ENCODE measurements at places on chromosomes 2 and 18.

DNA sequence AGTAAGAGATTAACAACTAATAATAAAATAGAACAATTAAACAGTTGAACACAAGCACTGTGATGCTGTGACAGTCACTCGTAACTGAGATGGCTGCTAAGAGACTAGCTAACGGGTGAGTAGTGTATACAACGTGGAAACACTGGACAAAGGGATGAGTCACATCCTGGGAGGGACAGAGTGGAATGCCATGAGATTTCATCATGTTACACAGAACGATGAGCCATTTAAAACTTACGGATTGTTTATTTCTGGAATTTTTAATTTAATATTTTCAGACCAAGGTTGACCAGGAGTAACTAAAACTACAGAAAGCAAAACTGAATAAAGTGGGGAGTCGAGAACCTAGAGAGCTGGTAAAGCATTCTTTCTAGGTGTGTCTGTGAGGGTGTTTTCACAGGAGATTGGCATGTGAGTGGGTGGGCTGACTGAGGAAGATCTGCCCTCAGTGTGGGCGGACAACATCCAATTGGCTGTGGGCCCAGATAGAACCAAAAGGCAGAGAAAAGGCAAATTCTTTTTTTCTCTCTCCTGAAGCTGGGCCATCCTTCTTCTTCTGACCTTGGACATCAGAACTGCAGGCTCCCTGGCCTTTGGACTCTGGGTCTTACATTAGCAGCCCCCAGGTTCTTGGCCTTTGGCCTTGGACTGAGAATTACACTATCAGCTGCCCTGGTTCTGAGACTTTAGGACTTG is 14.6 kb downstream of the TMSB10 start:
- DNase-seq = peak; percentile 57

DNA sequence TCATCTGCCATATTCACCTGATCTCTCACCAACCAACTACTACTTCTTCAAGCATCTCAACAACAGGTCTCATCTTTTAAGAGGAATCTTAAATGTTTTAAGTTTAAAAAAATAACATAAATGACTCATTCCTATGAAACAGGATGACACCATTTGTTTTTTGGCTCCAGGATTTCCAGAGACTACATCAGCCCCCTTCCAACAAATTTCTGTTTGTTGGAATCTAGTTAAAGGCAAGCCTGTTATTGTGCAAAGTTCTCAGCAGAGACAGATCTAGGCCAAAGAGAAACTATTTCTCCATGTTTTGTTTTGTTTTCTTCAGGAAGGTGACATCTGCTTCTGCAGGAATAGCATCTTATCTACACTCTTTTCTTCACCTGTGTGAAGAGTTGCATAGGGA is 204.8 kb upstream of the SH3BP4 start:
- DNase-seq = no peak

DNA sequence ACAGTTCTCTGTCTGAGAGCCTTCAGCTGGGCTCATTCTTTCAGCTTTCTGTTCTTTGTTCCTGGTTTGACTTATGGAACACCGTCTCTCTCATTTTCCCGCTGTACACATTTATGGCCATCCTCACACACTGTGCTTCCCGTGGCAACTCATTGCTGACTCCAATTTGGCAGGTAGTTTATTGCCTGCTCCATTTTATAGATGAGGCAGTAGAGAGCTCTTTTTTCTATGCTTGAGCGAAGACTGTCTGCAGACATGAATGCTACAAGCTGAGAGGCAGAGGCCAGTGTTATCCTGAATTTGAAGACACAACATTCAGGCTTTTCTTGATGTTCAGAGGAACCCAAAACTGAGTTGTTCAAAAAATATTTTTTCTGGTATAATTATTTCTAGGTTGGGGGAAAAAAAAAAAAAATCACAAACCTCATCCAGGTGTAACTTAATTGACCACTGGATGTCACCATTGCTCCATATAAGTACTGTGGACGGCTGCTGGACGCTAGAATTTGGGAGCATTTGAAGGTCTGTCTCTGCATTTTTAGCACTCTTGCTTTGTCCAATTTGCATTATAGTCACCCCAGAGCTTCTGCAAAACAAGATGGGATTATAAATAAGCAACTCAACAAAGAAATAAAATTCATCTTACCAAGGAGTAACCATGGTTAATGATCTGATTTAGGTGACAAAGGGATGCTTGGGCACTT is 83.5 kb downstream of the HRH4 start:
- no peak for DNase-seq

DNA sequence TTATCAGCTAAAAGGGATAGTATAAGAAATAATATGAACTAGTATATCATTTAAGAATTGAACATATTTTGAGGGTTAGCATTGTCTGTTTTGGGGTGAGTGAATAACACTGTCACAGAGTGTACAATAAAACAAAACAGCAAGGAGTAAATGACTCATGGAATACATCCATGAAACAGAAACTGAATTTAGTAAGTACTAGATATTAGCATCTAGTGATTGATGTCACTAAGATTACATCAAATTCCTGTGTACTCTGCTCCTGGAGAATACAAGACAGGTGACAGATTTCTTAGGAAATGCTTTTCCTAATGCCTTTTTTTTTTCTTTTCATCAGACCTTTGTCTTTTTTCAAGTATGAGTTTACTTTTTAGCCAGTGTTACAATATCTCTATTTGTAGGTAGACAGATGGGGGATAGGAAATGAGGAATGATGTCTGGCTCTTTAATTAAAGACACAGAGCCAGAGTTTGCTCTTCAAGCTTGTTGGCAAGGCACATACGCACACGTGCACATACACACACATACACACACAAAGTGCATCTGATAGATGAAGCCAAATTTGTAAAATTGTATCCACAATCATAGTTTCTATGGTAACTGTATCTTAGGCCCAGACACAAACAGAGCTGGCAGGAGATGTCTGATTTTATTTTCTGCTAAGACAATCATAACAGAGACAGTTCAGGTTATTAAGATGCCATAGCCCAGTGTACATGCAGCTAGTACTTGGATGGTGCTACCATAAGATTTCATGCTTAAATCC is 138.2 kb upstream of the NRP2 start:
- DNase-seq = no peak

- no peak for DNase-seq
These were observed 3.4 kb downstream of the RAB31 start for GRCh38 chr18:9711361-9712129.

DNA sequence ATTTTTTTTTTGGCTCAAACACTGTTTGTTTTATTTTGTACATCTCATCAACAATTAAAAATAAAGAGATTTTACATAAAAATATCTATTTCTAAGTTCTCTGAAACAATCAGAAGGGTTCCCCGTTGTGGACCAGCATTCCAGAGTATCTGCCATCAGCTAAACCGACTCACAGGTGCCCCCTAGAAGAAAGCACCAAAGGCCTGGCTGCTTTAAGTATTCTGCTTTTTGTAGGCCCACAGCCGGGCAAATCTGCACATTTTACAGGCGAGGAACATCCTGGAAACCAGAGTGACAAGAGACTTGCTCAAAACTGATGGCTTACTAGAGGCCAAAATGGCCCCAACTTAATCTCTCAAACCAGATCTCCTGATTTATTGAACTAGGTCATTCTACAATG is 82.2 kb upstream of the SETBP1 start:
- DNase-seq = no peak

DNA sequence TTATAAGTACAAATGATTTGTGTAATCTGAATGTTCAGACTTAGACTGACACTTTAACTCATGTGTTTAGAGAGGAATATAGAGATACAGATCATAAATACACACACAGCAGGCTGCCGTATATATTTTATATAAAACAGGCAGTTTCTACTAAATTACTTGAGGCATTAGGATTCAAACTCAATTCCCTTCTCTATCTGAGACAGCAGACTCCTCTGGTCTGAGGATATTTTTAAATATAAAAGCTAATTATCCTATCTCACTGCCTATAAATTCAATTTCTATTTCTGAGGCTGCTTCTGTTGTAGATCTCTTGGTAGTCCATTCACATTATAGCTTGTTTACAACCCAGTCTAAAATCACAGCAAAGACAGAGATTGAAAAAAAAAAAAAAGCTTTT is 46.9 kb downstream of the BCL2 start:
- no peak for DNase-seq

- DNase-seq = no peak
These were observed 62.6 kb downstream of the BCL11A start for GRCh38 chr2:60490848-60491247.

GRCh38 chr2:233199870-233200269 is 51.6 kb upstream of the ATG16L1 start:
- no peak for DNase-seq

- DNase-seq = no peak
These were observed 54.1 kb upstream of the ODC1 start for GRCh38 chr2:10501980-10502802.

- no peak for DNase-seq
These were observed 435 bp downstream of the RNF181 start for GRCh38 chr2:85596026-85596333.

- DNase-seq = no peak
These were observed 256.3 kb upstream of the LINC00305 start for GRCh38 chr18:64405161-64405560.

DNA sequence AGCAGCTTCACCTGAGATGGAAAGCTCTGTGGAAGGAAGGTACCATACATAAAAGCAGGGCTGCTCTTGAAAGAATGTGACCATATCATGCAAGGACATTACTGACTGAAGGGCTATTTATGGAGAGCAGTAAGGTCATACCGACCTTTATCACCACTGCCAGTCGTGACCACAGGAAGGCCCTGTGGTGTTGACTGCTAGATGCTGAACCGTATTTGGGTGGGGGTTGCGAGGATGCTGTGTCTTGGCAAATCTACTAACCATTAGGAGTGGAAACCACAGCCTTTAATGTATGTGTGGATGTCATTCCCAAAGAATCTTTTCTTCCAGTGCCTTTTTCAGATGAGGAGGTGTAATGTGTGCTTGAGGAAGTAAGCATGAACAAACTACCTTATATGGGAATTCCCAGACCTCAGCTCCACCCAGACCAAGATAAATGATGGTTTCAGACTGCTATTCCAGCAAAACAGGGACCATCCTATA is 60.8 kb downstream of the LIMS1 start:
- DNase-seq = no peak

DNA sequence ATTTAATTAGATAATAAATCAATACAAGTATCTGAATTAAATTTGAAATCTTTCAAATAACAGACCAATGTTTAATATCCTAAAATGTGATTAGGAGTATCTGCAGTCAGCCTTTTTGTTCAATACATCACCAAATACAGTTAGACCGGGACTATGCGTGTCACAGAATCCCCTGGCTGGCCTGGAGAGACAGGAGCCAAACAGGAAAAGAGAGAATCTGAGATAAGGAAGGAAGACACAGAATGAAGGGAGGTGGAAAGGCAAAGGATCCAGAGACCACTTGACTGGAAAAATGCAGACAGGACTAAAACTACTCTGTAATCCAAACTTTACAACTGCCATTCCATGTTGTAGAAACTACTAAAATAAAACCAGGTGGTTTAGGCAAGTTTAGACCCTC is 66.3 kb downstream of the SIGLEC15 start:
- no peak for DNase-seq

DNA sequence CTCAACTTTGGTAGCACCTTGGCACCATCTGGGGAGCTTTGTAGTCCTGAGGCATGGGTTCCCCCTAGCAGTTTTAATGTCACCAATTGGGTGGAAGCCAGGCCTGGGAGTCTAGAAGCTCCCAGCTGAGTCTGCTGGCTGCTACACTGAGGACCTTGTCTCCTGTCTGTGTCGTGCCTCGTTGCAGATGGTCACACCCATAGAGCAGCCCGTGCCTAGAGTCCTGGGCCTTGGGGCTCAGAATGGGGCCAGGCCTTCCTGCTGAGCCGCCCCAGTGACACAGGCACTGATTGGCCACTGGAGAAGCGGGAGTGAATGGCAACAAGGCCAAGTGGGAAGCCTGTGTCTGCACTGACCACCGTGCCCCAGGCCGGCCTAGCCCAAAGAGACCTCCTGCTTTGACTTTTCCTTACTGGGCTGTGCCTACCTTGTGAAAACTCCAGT is 113.2 kb downstream of the SH3RF3 start:
- DNase-seq = no peak

- no peak for DNase-seq
These were observed 35.4 kb upstream of the DARS1 start for GRCh38 chr2:136020831-136021230.

DNA sequence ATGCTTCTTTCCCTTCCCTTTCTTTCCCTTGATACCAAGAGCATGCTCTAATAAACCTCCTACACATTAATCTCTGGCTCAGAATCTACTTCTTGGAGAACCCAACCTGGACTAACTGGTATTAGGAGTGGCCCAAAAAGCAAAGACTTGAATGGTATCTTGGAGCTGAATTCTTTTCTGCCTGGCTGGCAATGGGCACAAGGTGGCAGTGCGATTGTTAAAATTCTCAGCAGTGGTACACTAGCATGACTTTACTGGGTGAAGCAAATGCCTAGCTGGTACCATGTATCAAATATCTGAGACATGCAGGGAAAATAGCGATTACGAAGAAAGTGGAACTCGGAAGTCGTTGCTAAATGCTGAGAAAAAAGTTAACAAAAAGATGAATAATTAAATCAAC is 376.1 kb downstream of the XIRP2 start:
- no peak for DNase-seq

All from activated T-cell treated with anti-CD3 and anti-CD28 coated beads for 4 hours (primary cell).